ENCODE measurements at places on chromosomes 16 and 17. TPM values are rescaled to one million over a fixed set of nuclear protein-coding genes. Genes with fewer than 3 reads are reported as not detected.
A peak's percentile ranks its signal among the peaks of the same experiment; 100 is the strongest.

DNA sequence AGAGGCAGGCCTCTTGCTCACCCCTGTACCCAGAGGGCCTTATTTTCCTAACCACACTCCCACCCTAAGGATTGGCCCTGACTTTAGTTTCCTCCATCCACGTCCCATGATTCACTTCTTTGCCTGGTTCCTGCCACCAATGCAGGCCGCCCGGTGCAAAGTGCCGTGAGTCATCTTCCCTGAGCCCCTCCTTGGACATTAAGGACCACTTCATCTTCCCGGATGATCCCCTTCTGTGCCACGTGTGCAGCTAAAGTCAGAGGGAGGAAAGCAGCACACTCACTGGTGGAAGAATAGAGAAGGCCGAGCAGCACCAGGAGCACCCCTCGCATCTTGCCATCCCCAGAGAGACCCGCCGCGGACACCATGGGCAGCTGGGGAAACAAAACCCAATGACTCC lies 1.4 kb downstream of the PRSS54 start:
- H3K27ac ChIP-seq, result no peak overlapping the region
- DNase-seq, result no peak
- no peak overlapping the region for H3K4me3 ChIP-seq
- H3K36me3 ChIP-seq, result no peaks in the 10 kb centered on the region
- no peaks in the 10 kb centered on the region for H3K27me3 ChIP-seq
- no peaks in the 10 kb centered on the region for H3K4me1 ChIP-seq

DNA sequence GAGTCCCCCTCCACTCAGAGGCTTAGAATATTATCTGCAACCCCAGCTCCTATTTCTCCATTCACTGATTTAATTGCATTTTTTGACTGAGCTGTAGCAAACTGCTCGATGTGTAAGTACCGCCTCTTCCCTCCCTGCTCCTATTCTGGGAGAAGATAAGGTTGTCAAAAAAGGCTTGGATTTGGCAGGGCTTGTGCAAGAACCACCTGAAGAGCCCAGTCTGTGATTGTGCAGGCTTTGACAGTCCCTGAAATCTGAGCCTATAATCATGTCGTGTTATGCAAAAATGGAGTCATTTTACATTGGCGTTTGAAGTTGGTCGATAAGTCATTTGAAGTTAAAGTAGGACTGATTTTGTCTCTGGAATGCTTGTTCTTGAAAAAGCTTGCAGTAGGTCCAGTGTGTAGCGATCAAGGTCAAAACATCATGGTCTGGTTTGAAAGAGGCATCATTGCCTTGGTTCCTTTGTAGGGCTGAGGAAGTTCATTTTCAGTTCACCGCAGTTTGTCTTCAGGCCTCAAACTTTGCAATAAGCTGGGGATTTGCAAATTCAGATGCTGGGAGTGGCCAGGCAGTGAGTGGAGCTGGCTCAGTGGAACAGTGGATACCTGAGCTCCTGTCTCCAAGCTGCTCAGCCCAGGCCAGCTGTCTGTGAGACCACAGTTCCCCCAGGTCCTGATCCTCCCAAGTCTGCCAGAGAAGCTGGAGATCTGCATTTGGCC lies 68.8 kb downstream of the KATNIP start:
- H3K4me1 ChIP-seq, result no peaks in the 10 kb centered on the region
- no peak overlapping the region for H3K4me3 ChIP-seq
- DNase-seq, result no peak

Gene CDH1
- total RNA-seq, result 116 TPM

DNA sequence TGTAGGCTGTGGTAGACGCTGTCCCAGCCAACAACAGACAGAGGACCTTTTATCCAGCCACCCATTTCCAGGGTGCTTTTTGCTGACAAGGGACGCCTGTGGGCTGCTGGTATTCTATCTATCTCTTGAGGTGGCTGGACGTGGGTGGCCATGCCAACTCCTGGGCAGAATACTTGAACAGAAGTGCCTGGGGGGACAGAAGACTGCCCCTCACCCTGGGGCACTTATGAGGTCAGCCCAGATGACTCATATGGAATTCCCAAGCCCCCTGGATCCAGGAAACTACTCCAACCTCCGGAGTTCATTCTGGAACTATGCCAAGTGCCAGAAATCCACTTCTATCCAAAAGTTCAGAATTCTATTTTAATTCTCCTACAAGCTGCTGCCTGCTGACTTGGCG lies 61.3 kb downstream of the CDRT4 start:
- H3K27ac ChIP-seq, result no peak overlapping the region
- H3K4me1 ChIP-seq, result peaks cover 21% of the 10 kb centered on the region

- H3K27ac ChIP-seq, result no peak overlapping the region
- DNase-seq, result no peak
- no peaks in the 10 kb centered on the region for H3K27me3 ChIP-seq
- peaks cover 18% of the 10 kb centered on the region for H3K4me1 ChIP-seq
- no peak overlapping the region for H3K4me3 ChIP-seq
Measured at GRCh38 chr17:81733507-81734404, 21.7 kb downstream of the SLC25A10 start.

Gene ARRB2
- total RNA-seq, result 28.0 TPM

DNA sequence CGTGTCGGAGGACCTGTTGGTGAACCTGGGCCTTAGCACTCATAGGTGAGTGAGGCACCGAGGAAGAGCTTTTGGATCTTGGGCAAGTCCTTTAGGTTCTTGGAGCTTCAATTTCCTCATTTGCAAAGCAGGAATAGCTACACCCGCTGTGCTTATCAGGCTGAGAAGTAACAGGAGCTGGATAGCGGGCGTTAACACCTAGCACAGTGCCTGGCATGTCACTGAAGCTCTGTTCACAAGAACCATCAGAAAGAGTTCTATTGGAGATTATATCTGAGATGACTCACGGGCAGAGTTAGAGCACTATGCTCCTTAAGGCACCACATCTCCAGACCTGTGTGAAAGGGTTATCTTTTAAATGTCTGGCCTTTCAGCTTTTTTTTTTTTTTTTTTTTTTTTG lies 12.8 kb downstream of the MEOX1 start:
- H3K27ac ChIP-seq, result no peak overlapping the region
- H3K36me3 ChIP-seq, result no peaks in the 10 kb centered on the region
- no peaks in the 10 kb centered on the region for H3K27me3 ChIP-seq
- no peak overlapping the region for H3K4me3 ChIP-seq
- no peak for DNase-seq
- peaks cover 19% of the 10 kb centered on the region for H3K4me1 ChIP-seq

- H3K27ac ChIP-seq, result peak overlapping the region; percentile 70
- no peaks in the 10 kb centered on the region for H3K27me3 ChIP-seq
- H3K4me1 ChIP-seq, result peaks cover 40% of the 10 kb centered on the region
- H3K4me3 ChIP-seq, result peak overlapping the region; percentile 6
- H3K36me3 ChIP-seq, result no peaks in the 10 kb centered on the region
Measured at GRCh38 chr17:48546137-48546923, 1.4 kb upstream of the HOXB2 start.

GRCh38 chr17:82030470-82031302 lies 792 bp upstream of the RAC3 start:
- no peaks in the 10 kb centered on the region for H3K27me3 ChIP-seq
- H3K36me3 ChIP-seq, result no peaks in the 10 kb centered on the region
- H3K4me3 ChIP-seq, result peak overlapping the region; percentile 44
- H3K4me1 ChIP-seq, result peaks cover 15% of the 10 kb centered on the region

Gene KIF2B
- total RNA-seq, result not detected

Gene SPAG5
- 8.3 TPM for total RNA-seq

Gene ATAD5
- total RNA-seq, result 2.7 TPM

Gene CNTNAP4
- 1.7 TPM for total RNA-seq

Gene ZNF423
- 10.3 TPM for total RNA-seq

Gene RAP1GAP2
- 22.6 TPM for total RNA-seq

Gene KRTAP4-4
- total RNA-seq, result not detected

DNA sequence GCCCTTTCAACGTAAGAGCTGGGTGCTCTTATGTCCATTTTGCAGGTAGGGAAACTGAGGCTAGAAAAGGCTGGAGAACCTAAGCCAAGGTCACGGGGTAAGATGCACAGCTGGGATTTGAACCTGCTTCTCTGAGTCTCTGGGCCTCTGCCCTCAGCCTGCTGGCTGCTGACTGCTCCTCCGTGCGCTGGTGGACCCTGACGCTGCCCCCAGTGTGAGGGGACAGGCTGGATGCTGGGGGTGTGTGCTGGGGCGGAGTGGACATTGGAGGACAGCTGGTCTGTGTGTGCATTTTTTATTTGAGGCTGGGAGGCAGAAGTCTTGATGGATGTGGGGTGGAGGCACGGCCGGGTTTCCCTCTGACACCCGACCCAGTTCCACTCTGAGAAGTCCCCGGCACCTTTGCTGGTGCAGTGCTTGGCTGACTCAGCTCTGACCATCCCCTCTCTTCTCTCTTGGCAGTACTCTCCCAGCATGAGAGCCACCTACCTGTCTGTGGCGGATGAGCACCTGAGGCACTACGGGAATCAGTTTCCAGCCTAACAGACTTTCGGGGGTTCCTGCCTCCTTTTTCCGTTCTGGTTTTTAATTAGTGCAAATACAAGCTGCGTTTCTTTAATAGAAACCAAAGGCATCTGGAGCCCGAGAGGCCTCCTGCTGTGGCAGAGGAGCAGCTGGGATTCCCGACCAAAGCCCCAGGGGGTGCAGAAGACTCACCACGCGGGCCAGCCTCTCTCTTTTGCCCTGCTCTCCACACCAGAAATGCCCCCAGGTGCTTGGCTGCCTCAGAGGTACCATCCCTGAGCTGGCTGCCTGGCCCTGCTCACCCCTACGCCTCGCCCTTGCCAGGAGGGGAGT lies 14.1 kb upstream of the DNAI2 start:
- no peak overlapping the region for H3K4me3 ChIP-seq
- H3K27me3 ChIP-seq, result no peaks in the 10 kb centered on the region
- no peak for DNase-seq

Gene FOXC2
- 2.7 TPM for total RNA-seq

- H3K4me3 ChIP-seq, result no peak overlapping the region
- no peak for DNase-seq
- H3K27me3 ChIP-seq, result no peaks in the 10 kb centered on the region
Measured at GRCh38 chr17:80284631-80285030, 24.0 kb downstream of the RNF213 start.

DNA sequence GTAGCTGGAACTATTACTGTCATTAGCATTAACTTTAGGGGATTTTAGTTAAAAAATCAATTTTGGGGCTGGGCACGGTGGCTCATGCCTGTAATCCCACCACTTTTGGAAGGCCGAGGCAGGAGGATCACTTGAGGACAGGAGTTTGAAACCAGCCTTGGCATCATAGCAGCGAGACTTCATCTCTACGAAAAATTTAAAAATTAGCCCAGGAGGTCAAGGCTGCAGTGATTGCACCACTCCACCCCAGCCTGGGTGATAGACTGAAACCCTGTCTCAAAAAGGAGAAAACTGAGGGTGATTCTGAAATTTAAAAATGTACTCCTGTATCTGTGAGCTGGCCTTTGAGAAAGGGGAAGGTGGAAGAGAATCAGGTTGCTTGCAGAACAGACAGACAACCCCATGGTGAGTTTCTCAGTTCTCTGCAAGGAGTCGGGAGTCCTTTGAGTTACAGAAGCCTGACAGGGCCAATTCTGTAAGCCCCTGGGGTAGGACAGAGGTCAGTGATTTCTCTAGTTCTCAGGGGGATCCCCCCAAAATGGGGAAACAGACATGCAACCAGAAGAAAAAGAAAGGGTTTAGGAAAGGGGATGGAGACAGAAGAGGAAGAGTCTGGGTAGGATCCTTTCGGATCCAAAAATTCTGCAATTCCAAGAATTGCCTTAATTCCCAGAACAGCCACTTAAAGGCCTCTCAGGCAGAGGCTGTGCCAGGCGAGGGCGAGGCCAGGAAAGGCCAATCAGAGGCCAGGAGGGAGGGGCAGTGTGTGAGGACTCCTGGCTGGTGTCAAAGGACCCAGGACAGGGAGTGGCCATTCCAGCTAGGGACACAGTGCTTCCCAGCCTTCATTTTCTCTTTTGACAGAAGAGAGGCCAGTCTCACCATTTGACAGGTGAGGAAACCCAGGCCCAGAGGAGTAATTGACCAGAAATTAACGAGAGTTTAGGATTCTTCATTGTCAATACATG lies 6.7 kb downstream of the NUPR1 start:
- H3K27me3 ChIP-seq, result no peaks in the 10 kb centered on the region
- no peak for DNase-seq
- H3K27ac ChIP-seq, result peak overlapping the region; percentile 37
- peaks cover 12% of the 10 kb centered on the region for H3K4me1 ChIP-seq

Gene CDC6
- 3.7 TPM for total RNA-seq

Gene CD300H
- not detected for total RNA-seq

DNA sequence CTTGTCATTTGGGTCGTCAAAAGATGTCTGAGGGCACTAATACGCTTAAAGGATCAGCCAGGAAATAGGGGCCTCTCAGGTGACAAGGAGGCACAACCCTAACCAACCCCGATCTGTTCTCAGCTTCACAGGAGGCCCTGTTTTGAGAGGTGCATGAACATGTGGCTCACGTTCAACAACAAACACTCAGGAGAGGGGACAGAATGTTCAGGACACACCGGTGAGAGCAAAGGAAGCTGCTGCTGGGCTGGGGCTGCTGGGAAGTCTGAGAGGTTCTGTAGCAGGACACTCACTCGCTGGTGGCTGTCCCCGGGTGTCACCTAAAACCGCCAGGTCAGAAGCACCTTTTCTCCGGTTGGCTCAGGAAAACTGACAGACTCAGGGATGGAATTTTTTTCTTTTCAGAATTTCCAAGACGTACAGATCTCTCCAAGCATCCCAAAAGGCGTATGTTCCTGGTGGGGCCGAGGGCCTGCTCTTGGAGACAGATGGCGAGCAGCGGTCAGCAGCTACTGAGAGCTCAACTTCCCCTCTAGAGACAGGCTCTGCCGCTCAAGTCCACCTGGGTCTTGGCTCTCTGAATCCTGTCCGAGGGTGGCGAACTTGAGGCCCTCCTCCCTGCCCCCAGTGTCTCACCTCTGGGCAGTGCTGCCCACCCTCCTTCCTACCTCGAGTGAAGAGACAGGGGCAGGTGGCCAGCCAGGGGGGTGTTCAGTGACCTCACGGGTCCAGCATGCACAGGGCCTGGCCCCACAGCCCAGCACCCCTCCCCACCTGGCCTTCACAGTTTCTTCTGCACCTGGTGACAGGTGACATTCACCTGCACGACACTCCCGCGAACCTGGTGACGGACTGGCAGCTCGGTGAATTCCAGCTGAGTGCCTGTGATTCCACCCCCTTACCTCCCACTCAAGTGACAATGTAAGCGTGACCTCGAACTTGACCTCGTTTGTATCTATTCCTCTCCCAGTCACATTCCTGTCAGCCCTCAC lies 22.9 kb downstream of the CLUH start:
- no peak for DNase-seq
- H3K27ac ChIP-seq, result no peak overlapping the region
- peaks cover 31% of the 10 kb centered on the region for H3K36me3 ChIP-seq

Gene TMEM170A
- total RNA-seq, result 21.9 TPM

GRCh38 chr17:9817086-9817485 lies 4.8 kb downstream of the GSG1L2 start:
- H3K4me3 ChIP-seq, result no peak overlapping the region
- H3K27me3 ChIP-seq, result no peaks in the 10 kb centered on the region
- DNase-seq, result no peak
- H3K27ac ChIP-seq, result no peak overlapping the region
- H3K36me3 ChIP-seq, result no peaks in the 10 kb centered on the region

Gene RMI2
- total RNA-seq, result 0.74 TPM

DNA sequence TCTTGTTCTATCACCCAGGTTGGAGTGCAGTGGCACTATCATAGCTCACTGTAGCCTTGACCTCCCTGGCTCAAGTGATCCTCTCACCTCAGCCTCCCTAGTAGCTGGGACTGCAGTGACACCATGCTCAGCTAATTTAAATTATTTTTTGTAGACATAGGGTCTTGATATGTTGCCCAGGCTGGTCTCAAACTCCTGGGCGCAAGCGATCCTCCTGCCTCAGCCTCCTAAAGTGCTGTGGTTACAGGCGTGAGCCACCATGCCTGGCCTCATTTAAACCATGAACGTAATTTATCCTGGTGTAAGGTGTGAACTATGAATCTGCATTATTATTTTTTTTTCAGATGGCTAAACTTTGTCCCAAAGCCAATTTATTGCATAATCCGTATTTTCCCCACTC lies 37.3 kb downstream of the LAT start:
- no peak for DNase-seq
- H3K36me3 ChIP-seq, result no peaks in the 10 kb centered on the region
- no peaks in the 10 kb centered on the region for H3K27me3 ChIP-seq
- H3K4me3 ChIP-seq, result no peak overlapping the region

Measured in vagina (tissue), 2 donors.